Amniotic epithelial cell (primary cell): ENCODE measurements at places on chromosomes 11 and 22.

- no peak for DNase-seq
These were observed 1.8 kb downstream of the SYTL2 start for GRCh38 chr11:85809191-85809590.

DNA sequence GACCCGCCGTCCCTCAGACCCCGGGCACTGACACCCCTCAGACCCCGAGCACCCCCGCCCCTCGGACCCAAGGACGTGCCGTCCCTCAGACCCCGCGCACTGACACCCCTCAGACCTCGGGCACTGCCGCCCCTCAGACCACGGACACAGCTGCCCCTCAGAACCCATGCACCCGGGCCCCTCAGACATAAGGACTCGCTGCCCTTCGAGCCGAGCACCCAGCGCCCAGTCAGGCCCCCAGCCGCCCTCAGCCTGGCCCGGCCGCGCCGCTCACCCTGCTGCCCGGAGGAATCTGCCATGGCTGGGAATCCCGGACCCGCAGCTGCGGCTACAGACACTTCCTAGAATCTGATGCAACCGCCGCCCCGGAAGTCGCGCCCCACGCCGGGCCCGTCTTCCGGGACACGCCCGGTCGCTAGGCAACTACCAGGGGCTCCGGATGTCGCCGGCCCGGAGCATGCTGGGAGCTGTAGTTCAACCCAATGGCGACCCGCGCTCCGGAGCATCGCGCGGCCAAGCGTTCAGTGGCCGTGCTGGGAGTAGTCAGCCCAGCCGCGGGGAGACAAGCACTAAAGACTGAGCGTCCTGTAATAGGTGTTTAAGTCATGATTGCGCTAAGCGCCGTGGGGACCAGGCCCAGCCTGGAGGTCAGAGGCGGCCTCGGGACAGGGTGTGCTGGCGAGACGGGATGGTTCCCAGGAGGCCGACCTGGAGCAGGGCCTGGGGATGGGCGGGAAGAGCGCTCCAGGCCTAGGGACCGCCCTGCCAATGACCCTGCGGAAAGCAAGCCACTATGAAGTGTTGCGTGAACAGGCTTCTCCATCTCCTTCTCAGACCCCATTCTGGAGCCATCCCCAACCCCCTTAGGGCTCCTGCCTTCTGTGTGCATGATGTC, at the start of gene CARS1:
TSS of gene CARS1 (minus strand) at position 355 of the 895 bp plus-strand sequence. CDS start at position 299, 56 bp downstream.
- peak; percentile 92 for DNase-seq

- DNase-seq: no peak
These were observed 74.7 kb downstream of the NARS2 start for GRCh38 chr11:78499971-78500370.

DNA sequence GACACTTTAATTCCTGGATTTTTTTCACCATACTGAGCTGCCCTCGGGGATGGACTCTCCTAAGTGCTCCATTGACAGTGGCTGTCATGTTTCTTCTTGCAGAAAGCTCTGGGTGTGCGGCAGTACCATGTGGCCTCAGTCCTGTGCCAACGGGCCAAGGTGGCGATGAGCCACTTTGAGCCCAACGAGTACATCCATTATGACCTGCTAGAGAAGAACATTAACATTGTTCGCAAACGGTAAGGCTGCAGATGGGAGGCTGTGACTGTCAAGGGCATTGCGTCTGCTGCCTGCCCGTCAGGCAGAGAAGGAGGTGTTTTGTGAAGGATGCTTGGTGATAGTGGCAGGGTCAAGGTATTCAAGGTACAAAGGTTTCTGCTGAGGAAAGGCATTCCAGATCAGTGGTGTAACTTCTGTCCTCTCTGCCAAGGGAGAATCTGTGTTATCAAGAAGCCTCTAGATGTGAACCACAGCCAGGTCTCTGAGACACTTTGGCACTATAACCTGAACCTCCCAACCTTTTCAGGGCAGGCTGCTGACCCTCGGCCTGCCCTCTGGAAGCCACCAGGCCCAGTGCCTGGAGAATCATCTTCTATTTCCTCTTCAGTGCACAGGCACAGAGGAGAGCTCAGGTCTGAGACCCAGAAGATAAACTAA, 30.8 kb downstream of the ACO2 start:
- no peak for DNase-seq

GRCh38 chr11:121445071-121445768, 6.9 kb upstream of the SORL1 start:
- DNase-seq: no peak

- no peak for DNase-seq
These were observed 577.2 kb downstream of the LRRC4C start for GRCh38 chr11:40882301-40882700.

GRCh38 chr22:33386270-33386669, 328.1 kb upstream of the SYN3 start:
- DNase-seq: no peak

GRCh38 chr11:107682171-107682570, 29.7 kb downstream of the SLN start:
- no peak for DNase-seq

DNA sequence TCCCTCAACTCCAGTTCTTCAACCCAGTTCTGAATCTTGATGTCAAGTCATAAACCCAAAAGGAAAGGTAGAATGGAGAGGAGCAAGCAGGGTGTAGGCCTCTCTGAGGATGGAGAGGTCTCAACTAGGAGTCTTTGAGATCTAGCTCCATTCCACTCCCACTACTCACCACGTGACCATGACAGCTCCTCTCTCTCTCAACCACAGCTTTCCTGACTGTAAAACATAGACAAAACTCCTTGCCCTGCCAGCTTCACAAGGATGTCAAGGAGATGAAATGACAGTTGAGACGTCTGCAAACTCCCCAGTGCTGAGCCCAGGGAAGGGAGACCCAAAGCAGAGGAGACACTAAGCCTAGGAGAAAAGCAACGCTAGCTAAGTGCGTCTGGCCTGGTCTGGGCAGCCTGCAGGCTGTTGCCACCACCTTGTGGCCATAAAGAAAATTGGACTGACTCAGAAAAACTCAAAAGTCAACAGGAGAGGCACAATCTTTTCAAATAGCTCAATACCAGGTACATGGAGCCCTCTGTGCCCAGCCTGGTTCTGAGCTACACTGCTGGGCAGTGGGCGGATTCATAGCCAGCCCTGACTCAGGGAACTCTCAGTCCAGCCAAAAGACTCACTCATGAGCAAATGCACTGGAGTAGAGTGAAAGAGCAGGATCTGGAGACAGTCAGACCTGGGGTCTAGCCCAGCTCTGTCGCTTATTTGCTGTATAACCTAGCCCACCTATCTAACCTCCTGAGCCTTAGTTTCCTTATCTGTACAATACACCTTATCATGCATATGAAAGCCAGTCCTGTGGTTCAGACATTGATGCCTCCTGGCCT, 3.4 kb downstream of the CLPB start:
- DNase-seq: peak; percentile 55

DNA sequence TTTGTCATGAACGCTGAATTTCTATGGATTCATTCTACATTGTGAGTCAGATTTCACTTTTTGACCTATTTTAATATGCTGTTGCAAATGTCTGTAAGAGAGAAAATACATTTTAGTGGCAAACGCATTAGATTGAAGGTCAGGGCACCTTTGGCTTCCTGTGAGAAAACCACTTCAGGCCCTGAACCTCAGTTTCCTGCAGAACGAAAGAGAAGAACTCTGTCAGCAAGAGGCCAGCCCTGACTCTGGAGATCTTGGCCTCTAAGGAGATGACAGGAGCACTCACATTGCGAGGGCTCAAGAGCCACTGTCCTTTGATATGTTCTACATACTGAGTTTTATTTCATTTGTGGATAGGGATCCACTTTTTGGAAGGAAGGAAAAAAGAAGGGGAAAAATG, 83.6 kb downstream of the KCNJ1 start:
- DNase-seq: no peak

- peak; percentile 65 for DNase-seq
These were observed at the start of gene ARHGAP20 for GRCh38 chr11:110711776-110712658. TSS of gene ARHGAP20 (minus strand) at chr11:110712437. CDS start at chr11:110712231, 206 bp downstream.

GRCh38 chr11:95886462-95886861, 37.4 kb downstream of the MTMR2 start:
- no peak for DNase-seq
